Activated CD4-positive, alpha-beta T cell treated with anti-CD3 and anti-CD28 coated beads, Interleukin-2, amount 10 ng/mL, durations not matched to agents 7 days and 5 days (primary cell): ENCODE measurements at places on chromosomes 7 and 10. TPM values are rescaled to one million over a fixed set of nuclear protein-coding genes. Genes with fewer than 3 reads are reported as not detected.

The SCART1 gene
- 3.7 TPM for total RNA-seq

The DLG5 gene
- total RNA-seq = 2.9 TPM

The PSMG3 gene
- 29.3 TPM for total RNA-seq

The ANKRD22 gene
- total RNA-seq = 0.48 TPM

DNA sequence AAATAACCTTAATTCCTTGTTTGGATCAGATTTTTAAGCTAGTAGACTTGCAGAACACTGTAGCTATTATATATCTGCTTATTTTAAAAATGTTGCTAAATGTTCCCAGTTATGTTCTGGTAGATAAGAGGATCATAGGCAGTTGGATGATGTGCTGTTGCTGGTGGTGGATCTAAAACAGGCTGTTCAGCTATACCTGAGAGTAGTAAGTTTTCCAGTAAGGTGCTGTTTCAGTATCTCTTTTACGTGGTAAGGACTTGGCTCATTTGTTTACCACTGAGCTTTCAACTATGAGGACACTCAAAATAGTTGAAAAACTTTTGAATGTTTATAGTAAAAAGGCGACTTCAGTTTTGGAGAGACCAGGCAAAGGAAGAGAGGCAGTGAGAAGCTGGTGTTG is 180.9 kb downstream of the CDK14 start:
- no peak overlapping the region for H3K4me3 ChIP-seq
- H3K27me3 ChIP-seq = no peaks in the 10 kb centered on the region
- no peak for DNase-seq
- no peak overlapping the region for H3K27ac ChIP-seq
- no peaks in the 10 kb centered on the region for H3K36me3 ChIP-seq

DNA sequence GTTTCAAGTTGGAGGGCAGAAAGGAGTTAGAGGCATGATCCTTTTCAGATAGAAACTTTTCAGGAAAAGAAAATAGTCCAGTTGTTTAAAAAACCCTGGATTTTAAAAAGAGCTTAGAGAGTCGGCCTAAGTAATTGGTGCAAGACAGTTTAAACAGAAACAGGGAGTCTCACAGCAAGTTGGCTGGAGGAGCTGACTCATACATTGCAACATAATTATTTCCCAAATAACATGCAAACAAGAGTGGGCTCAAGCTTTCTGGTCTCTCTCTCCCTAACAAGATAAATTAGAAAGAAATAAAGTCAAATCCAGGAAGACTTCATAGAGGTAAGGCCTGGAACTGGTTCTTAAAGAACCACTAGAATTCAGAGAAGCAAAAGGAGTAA is 100.3 kb upstream of the AGBL3 start:
- H3K4me3 ChIP-seq = no peak overlapping the region
- H3K36me3 ChIP-seq = no peaks in the 10 kb centered on the region
- H3K27me3 ChIP-seq = no peaks in the 10 kb centered on the region
- H3K4me1 ChIP-seq = peaks cover 17% of the 10 kb centered on the region

DNA sequence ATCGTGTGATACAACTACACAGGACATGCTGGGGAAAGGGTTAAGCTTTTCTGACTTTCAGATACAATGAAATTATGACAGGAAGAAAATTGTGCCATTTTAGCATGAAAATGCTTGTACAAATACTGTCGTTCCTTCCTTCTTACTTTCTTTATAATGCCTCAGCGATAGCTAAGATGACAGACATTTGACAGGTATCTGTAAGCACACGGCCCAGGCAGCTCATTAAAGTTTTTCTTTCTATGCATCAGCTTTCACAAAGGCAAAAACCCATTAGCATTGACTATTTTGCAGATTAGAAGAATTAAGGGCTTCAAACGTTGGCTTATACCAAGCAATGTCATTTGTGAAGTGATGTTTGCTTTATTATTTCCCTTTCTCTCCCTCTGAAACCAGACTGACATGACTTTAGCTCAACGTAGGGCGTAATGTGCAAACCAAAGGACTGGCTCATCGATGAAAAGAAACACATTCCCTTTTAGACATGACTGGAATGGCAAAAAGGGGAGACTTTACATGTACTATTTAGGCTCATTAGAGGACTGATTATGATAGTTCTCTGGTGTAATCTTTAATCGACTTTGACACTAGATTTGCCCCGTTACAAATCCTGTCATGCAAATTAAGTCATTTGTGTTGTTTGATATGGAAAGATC is 258.4 kb upstream of the SP8 start:
- H3K27me3 ChIP-seq = no peaks in the 10 kb centered on the region
- H3K4me3 ChIP-seq = no peak overlapping the region
- H3K36me3 ChIP-seq = no peaks in the 10 kb centered on the region
- no peak for DNase-seq
- no peaks in the 10 kb centered on the region for H3K4me1 ChIP-seq
